ENCODE measurements at places on chromosomes 11 and 22. TPM values are rescaled to one million over a fixed set of nuclear protein-coding genes. Genes with fewer than 3 reads are reported as not detected.

The ZNF195 gene
- 17.7 TPM for total RNA-seq

The CCDC88B gene
- 1.6 TPM for total RNA-seq

The PIK3IP1 gene
- 16.4 TPM for total RNA-seq

The TEX54 gene
- total RNA-seq = 0.26 TPM

The SLC22A12 gene
- not detected for total RNA-seq

The TRIM49 gene
- total RNA-seq = not detected

The DBX1 gene
- total RNA-seq = not detected

The SMIM35 gene
- not detected for total RNA-seq

The B3GAT3 gene
- total RNA-seq = 19.3 TPM

The OR51E2 gene
- not detected for total RNA-seq

The DEUP1 gene
- total RNA-seq = not detected

The ART1 gene
- not detected for total RNA-seq

The FADS1 gene
- total RNA-seq = 75.9 TPM

The MISFA gene
- total RNA-seq = 0.28 TPM

The RIMBP3C gene
- total RNA-seq = 0.04 TPM

The SMDT1 gene
- total RNA-seq = 10.8 TPM

The PNPLA3 gene
- 2.8 TPM for total RNA-seq

The ISX gene
- total RNA-seq = not detected

The MMP12 gene
- not detected for total RNA-seq

The DCDC1 gene
- not detected for total RNA-seq

The MS4A10 gene
- not detected for total RNA-seq

The GVQW3 gene
- 0.79 TPM for total RNA-seq

The CAT gene
- 58.4 TPM for total RNA-seq

The CENPM gene
- 22.1 TPM for total RNA-seq

The OR2AG1 gene
- under 0.01 TPM for total RNA-seq

The OR6A2 gene
- 0.20 TPM for total RNA-seq

The APOL5 gene
- not detected for total RNA-seq

The NRGN gene
- 2.5 TPM for total RNA-seq

The CCDC15 gene
- 2.6 TPM for total RNA-seq

The IGF2 gene
- 0.28 TPM for total RNA-seq

The EMID1 gene
- total RNA-seq = not detected

The BAIAP2L2 gene
- total RNA-seq = under 0.01 TPM

The CARD10 gene
- total RNA-seq = 39.7 TPM

The PRAME gene
- not detected for total RNA-seq

The GRIK4 gene
- total RNA-seq = 0.07 TPM

The PLEKHA7 gene
- 0.56 TPM for total RNA-seq

The KRTAP5-1 gene
- not detected for total RNA-seq

The TMEM132A gene
- 55.7 TPM for total RNA-seq

The CLDN5 gene
- total RNA-seq = 360 TPM

The CCDC157 gene
- 1.6 TPM for total RNA-seq

The PRG3 gene
- total RNA-seq = not detected

The CFAP300 gene
- not detected for total RNA-seq

The SYT12 gene
- 0.04 TPM for total RNA-seq

The HORMAD2 gene
- not detected for total RNA-seq

The RIMBP3B gene
- total RNA-seq = under 0.01 TPM

The OR2AT4 gene
- not detected for total RNA-seq

The OR52N2 gene
- total RNA-seq = not detected

The LARGE2 gene
- not detected for total RNA-seq
